ENCODE measurements at places on chromosomes 13 and 19.

- DNase-seq = no peak
Observed at GRCh38 chr13:78960881-78961280, 301.9 kb upstream of the OBI1 start.

GRCh38 chr13:82947683-82948082 lies 934.6 kb downstream of the SLITRK1 start:
- no peak for DNase-seq

GRCh38 chr19:38003438-38004185 lies 96.6 kb downstream of the SIPA1L3 start:
- no peak for DNase-seq

DNA sequence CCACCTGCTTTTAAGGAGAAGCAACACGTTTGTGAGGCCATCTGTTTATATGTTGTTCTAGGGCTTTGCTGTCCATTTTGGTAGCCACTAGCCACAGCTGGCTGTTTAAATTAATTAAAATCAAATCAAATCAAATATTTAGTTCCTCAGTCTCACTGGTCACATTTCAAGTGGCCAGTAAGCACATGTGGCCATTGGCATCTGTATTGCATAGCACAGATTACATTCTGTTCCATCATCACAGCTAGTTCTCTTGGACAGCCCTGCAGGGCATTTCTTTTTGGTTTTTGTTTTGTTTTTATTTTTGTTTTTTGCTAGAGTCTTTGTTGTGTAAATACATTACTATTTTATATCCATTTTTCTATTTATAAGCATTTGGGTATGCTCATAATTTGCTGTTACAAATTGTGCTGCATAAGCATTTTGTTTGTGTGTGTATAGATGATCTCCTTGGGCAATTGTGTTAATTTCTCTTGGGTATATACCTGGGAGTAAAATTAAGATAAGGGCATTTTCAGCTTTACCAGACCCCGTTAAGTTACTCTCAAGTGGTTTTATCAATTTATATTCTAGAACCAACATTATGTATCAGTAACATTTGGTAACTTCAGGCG lies 31.3 kb downstream of the SAE1 start:
- DNase-seq = no peak

DNA sequence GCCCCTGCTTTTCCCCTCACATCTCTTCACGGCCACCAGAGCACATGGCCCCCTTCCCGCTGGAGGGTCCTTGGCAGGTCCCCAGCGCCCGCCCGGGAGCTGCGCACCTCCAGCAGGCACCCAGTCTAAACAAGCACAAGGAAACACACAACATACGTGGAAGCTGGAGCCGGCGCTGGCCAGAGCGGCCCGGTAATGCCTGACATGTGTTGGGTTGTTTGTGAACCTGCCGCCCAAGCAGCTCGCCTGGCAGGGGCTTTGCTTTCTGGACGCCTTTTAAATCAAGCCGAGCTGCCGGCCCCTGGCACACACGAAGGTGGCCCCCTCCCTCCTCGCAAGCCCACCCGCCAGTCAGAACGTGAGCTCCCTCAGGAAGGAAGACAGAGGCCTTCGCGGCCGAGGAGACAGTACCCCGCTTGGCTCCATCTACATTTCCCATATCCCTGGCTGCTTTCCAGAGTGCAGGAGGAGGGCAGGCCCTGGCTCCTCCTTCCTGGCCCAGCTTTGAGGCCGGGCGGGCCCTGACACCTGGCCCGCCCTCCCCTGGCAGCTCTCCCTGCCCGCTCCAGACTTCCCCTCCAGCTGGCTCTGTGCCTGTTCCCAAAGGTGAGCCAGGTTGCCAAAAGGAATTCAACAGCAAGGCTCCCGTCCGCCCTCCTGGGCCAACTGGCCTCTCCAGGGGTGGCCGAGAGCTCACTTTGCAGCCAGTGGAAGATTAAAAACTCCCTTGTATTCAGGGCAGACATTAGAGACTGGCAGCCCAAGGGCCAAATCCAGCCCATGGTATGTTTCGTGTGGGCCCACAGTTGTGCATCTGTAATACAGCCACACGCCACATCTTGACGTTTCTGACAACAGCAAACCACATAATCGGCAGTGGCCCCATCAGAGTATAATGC lies 28.7 kb downstream of the COMP start:
- DNase-seq = no peak

DNA sequence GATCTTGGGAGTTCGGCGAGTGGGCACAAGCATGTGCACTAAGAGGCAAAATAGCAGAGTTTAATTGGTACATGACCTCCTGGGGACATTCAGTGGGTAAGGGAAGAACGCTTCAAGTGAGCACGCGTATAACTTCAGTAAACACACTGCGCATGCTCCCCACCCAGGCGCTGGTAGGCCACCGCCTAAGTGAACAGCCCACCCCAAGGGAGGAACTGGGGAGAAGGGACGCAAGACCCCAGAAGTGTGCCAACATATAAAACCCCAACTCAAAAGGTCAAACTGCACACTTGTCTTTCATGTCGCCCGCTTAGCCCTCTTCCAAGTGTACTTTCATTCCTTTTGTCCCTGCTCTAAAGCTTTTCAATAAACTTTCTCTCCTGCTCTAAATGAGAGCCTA lies 10.5 kb upstream of the NTN5 start:
- DNase-seq = no peak

- no peak for DNase-seq
Observed at GRCh38 chr19:51593138-51593890, 22.2 kb downstream of the ZNF175 start.

DNA sequence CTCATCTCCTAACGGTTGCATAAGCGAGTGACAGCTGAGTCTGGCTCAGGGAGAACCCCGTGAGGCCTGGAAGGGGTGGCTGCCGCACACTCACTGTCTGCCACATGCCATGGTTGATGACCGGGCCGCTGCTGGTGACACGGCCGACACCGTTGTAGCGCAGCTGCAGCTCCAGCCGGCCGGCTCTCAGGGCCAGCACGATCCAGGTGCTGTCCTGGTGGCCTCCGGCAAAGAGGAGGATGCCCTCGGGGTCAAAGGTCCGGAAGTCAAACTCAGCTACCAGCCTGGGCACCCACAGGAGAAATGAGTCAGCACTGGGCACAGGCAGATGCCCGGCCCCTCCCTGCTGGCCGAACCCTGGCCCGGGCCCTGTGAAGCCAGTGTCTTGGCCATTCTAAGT lies 31.7 kb downstream of the GAS6 start:
- DNase-seq = no peak

GRCh38 chr13:112576768-112577167 lies 11.2 kb downstream of the TUBGCP3 start:
- no peak for DNase-seq

GRCh38 chr19:34662919-34663318 lies 14.0 kb downstream of the SCGB2B2 start:
- DNase-seq = no peak

GRCh38 chr13:111611651-111612050 lies 291.2 kb downstream of the TEX29 start:
- DNase-seq = no peak

GRCh38 chr19:4362101-4362828 lies 18.9 kb downstream of the MPND start:
- DNase-seq = no peak

DNA sequence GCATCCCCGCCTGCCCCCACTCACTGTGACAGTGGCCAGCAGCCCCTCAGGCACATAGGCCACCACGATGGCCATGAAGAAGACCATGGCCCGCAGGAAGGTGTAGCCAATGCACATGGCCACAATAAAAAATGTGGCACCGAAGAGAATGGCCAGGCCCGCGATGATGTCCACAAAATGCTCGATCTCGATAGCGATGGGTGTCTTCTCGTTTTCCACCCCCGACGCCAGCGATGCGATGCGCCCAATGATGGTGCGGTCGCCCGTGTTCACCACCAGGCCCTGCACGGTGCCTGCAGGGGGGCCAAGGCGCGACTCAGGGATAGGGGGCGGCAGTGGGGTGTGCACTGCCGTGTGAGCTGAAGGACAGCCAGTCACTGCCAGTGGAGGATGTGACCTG lies 3.7 kb downstream of the ATP4A start:
- no peak for DNase-seq

GRCh38 chr13:67299072-67299635 lies 69.0 kb upstream of the PCDH9 start:
- no peak for DNase-seq

GRCh38 chr13:28820099-28821051 lies at the start of gene MTUS2:
MTUS2 (plus strand) TSS chr13:28820339.
- no peak for DNase-seq

- no peak for DNase-seq
Observed at GRCh38 chr19:49574206-49574755, 6.1 kb downstream of the NOSIP start.

- no peak for DNase-seq
Observed at GRCh38 chr13:112074139-112074865, 7.4 kb downstream of the SOX1 start.

DNA sequence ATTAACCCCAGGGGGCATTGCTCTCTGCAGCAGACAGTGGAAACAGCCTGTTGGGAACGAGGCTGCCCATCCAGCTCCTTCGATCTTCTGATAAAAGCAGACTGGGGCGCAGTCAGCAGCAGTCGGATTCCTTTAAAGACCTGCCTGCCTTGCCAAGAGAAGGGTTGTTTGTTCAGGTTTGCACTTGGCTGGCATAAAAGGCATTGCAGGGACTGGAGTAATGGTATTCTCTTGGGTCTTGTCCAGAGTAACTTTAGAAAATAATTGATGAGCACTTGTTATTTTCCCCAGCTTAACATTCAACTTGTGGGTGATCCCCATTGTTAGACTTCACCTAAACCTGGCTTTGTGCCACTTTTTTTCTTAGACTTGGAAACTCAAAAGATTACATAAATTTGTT lies 67.3 kb upstream of the SLC10A2 start:
- no peak for DNase-seq

DNA sequence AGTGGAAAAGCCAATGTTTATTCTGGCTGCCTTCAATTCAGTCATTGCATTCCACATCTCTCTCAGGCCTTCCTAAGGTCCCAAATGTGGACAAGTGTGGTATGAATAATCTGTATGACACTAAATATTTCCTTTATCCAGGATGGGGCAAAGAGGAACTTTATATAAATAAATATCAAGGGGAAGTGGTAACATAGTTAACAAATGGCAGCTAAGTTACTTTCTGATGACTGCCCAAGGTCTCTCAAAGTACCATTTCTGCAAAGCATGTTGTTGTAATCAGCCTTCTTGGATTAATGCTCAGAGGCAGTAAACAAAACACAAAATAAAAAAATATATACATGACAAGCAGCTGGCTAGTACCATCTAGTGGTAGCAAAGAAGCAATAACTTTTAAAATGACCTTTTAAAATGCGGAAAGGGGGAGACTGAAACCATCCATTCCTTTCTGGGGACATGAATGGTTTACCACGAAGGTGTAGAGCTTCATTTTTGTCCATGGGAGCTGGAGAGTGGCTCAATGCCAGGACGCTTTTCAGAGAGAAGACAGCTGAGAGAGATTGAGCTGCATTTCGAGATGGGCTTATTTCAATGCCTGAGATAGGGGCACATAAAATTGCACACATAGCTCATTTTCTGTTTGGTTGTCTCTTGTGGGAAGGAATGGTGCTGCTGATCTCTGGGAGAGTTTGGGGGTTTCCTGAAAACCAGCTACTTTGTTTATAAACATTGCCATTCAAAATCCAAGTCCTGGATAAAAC lies 259.2 kb downstream of the RFC3 start:
- DNase-seq = no peak

- no peak for DNase-seq
Observed at GRCh38 chr19:51615991-51616390, 14.2 kb downstream of the SIGLEC5 start.

DNA sequence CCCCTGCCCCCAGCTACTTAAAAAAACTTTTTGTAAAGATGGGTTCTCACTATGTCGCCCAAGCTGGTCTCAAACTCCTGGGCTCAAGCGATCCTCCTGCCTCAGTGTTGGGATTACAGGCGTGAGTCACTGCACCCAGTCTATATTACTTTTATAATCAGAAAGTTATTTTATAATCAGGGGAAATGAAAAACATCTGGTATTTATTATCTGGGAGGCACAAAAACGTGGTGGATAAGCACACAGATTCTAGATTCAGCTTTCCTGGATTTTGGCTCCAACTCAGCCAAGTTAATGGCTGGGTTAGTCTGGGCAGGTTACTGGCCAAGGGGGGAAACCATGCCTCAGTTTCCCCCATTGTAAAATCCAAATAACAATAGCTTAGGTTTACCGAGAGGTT lies 24.7 kb downstream of the KEAP1 start:
- no peak for DNase-seq

DNA sequence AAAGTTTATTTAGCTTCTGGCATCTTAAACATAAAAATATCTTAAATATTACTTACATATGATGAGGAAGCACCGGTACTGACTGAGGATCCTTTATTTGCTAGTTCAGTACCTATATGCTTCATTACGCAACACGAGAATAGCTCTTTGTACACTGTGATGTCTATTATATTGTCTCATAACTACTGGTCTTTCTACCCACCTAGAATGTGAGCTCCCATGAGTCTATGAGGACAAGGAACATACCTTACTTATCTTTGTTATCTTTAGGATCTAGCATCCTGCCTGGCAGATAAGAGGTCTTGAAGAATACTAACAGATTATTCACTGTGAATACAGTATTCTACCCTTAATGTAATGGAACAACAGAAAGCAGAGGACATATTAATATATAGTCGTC lies 124.9 kb downstream of the DNAJC3 start:
- no peak for DNase-seq

GRCh38 chr13:83709426-83710132 lies 172.7 kb downstream of the SLITRK1 start:
- DNase-seq = no peak

- no peak for DNase-seq
Observed at GRCh38 chr19:42942187-42942789, 5.3 kb upstream of the PSG7 start.

DNA sequence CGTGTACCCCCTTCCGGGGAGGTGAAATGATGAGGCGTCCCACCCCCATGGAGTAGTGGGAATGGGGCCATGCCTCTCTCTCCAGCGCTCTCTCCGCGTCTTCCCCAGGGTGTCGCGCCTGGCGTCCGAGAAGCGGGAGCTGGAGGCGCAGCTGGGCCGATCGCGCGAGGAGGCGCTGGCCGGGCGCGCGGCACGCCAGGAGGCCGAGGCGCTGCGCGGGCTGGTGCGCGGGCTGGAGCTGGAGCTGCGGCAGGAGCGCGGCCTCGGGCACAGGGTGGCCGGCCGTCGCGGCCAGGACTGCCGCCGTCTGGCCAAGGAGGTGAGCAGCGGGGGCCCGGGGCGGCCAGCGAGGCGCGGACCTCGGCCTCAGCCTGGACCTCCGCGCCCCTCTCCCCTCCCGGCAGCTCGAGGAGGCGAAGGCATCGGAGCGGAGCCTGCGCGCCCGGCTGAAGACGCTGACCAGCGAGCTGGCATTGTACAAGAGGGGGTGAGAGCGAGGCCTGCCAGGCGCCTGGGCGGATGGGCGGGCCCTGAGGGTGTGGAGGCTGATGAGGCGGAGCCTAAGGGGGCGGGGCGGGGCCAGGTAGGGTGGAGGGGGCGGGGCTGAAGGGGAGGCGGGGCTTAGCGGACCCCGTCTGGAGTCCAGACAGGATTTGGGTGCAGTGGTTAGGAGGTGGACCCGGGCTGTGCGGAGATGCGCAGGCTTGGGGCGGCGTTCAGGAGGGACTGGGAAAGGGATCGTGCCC lies 7.7 kb downstream of the PGLYRP1 start:
- peak; percentile 45 for DNase-seq

GRCh38 chr19:28045621-28046020 lies 1167.3 kb downstream of the UQCRFS1 start:
- DNase-seq = no peak

GRCh38 chr13:102466610-102467190 lies 64.9 kb upstream of the FGF14 start:
- DNase-seq = no peak
